ENCODE measurements at places on chromosomes 5 and 9.

DNA sequence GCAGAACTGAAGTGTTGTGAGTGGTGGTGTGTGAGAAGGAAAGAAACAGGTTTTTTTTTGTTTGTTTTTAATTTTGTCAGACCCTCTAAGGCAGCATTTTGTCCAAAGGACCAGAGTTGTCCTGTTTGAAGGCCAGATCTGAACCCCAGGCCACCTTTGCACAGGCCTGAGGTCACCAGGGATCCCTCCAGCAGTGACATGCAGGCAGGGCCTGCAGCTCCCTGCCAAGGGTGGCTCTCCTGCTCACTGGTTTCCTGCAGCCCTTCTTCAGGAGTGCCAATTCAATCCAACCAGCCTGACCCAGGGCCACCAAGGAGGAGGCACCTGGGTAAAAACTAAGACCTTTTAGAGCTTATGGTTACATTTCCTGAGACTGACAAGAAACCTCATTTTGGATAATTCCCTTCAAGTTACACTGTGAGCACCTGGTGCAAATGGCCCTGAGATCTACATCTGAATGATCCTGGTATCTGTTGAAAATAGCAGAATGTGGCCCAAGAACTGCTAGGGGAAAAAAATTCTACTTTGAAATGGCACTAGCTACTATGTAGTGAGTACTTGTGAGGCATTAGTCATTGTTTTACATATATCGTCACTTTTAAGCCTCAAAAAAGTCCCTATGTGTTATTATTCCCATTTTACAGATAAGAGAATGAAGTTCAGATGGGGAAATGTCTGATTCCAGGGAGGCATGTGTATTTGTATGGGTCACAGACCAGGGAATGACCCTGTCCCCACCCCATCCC is 33.5 kb upstream of the SMU1 start:
- DNase-seq = no peak

- DNase-seq = no peak
Observed at GRCh38 chr9:108467653-108468324, 388.0 kb downstream of the ACTL7B start.

- DNase-seq = no peak
Observed at GRCh38 chr9:75198436-75198835, 110.1 kb downstream of the OSTF1 start.

- no peak for DNase-seq
Observed at GRCh38 chr9:105445203-105445881, 2.5 kb upstream of the FSD1L start.

DNA sequence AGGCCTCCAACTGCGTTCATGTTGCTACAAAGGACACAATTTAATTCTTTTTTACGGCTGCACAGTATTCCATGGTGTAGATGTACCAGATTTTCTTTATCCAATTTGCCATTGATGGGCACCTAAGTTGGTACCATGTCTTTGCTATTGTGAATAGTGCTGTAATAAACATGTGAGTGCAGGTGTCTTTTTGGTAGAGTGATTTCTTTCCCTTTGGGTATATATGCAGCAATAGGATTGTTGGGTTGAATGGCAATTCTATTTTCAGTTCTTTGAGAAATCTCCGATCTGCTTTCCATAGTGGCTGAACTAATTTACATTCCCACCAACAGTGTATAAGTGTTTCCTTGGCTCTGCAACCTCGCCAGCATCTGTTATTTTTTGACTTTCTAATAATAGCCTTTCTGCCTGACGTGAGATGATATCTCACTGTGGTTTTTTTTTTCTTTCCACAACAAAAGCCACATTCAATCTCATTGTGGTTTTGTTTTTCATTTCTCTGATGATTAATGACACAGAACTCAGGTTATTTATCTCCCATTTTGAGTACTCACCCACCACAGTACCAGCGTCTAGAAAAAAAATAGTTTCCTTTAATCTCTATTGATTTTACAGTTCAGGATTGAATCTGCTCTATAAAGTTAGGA is 21.9 kb downstream of the ARRDC3 start:
- no peak for DNase-seq

Data from stimulated activated CD8-positive, alpha-beta memory T cell treated with anti-CD3 and anti-CD28 coated beads, Interleukin-4, amount 100 ng/mL, for 1 hour (primary cell).